ENCODE measurements at places on chromosomes 13 and 19.

GRCh38 chr19:45107621-45108150 lies 14.7 kb downstream of the PPP1R37 start:
- DNase-seq: no peak

- no peak for DNase-seq
Observed at GRCh38 chr13:51820016-51820597, 16.1 kb upstream of the DHRS12 start.

- no peak for DNase-seq
Observed at GRCh38 chr19:45601524-45602374, at the start of gene GPR4. Gene GPR4, minus strand, starts transcription at chr19:45602212. Its CDS starts 10,346 bp downstream, at chr19:45591866.

- DNase-seq: no peak
Observed at GRCh38 chr19:29247872-29248271, 34.9 kb upstream of the UQCRFS1 start.

GRCh38 chr19:57068921-57069697 lies 50.7 kb upstream of the USP29 start:
- no peak for DNase-seq

DNA sequence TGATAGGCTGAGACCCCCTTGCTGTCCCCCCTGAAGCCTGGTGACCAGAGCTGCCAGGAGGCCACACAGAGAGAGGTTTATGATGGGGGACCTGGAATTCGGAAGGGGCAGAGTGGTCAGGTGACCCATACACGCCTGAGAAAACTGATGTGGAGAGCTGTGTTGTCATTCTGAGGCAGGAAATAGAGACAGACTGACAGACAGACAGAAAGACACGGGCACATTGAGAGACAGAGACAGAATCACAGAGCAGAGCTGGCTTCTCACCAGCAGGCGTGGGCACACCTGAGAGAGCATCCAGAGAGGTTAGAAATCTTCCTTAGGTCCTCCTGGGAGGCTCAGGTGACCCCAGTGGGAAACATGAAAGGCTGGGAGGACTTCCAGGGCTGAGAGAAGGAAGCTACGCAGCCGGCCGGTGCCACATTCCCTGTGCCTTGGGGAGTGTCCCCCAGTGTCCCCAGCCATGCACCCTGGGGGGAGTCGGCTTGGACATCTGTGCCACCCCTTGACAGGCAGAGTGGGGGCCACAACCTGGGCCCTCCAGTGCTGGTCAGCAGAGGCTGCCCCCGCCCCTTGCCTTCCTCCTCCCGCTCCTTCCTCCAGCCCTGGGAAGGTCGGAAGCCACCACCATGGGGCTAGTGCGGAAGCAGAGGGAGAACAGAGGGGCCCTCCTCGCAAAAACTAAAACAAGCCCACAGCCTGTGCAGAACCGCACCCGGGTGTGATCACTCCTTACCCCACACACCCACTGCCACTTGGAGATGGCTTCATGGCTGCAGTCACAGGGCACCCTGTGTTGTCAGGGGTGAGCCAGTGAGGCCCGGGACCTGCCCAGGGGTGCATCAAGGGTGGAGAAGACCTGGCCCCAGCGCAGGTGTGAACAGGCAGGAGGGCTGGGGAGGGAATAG lies 2.2 kb downstream of the FFAR1 start:
- no peak for DNase-seq

GRCh38 chr13:33284916-33285315 lies 639 bp downstream of the STARD13 start:
- no peak for DNase-seq

DNA sequence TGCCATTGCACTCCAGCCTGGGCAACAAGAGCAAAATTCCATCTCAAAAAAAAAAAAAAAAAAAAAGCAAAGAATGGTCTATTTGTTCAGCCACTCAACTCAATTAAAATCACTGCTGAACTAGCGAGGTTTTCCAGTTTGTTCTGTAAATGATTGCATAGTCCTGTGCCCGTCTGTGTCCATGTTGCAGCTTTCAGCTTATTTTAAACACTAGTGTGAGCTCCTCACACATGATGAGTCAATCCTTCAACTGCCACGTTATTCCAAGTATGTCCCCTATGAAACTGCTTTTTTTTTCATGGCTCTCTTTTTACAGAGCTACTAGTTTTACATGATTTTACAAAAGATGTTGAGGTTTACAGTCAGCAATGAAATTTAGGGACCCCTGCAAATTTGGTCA lies 12.2 kb downstream of the SUGP2 start:
- no peak for DNase-seq

DNA sequence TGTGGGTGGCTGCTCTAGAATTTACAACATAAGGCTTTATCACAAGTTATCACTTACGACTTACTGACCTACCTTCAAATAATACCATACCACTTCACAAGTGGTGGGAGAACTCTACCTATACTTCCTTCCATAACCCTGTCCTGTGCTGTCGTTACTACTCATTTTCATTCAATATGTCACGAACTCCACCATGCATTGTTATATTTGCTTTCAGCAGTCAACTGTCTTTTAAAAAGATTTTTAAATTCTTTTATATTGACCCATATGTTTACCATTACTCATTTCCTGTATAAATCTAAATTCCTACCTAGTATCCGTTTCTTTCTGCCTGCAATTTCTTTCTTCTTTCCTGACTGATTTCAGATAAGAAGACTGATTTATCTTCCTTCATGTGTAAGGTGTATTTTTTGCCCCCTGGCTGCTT lies 200.0 kb downstream of the KLF12 start:
- no peak for DNase-seq

DNA sequence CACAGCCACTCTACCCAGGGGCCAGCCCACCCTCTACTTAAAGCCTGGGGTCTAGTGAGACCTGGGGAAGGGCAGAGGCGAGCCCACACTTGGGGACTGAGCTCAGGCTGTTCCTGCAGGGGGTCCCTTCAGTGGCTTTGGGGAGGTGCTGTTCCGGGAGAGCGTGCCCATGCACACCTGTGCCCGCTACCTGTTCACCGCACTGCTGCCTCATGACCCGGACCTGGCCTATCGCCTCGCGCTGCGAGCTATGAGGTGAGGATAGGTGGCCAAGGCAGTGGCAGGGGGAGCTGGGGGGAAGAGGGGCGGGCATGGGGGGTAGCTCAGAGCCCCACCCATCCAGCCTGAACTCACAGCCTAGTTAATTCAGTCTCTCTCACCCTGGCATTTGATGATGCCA lies 24.0 kb downstream of the ZSWIM4 start:
- DNase-seq: no peak

DNA sequence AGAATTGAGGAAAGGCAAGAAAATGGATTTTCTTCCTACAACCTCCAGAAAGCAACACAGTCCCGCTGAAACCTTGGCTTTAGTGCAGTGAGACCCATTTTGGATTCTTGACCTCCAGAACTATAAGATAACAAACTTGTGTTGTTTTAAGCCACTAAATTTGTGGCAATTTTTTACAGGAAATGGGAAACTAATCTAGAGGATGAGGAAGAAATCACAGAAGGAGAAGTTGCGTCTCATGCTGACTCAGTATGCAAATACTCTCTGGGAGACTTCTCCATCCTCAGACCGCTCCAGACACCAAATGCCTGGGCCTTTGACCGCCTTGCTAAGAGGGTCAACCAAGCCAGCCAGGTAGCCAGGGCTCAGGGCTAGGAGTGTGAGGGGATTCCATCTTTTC lies 13.1 kb upstream of the CEACAM16 start:
- DNase-seq: no peak

DNA sequence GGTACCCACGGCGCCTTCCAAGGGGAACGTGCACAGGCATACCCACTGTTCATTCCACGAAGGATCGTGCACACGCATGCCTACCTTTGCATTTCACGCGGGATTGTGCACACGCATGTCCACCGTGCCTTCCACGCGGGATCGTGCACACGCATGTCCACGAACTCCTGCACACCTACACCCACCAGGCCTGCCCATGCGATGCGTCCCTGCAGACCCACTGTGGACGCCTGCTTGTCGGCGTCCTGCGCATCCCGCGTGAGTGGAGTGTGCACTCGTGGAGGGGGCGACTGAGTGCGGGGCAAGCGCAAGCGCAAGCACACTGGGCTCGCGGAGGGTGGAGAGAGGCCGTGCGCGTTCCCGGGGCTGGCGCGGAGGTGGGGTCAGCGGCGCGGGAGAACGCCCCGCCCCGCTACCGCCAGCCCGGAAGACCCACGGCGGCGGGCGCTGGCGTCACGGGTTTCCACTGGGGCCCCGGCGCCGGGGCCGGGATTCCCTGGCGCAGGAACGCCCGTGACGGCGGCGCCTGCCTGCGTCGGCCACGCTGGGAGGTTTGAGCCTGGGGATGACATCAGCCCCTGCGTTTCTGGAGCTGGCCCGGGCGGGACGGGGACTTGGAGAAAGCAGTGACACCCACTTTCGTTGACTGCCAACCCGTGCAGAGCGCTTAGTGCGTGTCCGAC lies 18.7 kb downstream of the GADD45B start:
- DNase-seq: no peak

DNA sequence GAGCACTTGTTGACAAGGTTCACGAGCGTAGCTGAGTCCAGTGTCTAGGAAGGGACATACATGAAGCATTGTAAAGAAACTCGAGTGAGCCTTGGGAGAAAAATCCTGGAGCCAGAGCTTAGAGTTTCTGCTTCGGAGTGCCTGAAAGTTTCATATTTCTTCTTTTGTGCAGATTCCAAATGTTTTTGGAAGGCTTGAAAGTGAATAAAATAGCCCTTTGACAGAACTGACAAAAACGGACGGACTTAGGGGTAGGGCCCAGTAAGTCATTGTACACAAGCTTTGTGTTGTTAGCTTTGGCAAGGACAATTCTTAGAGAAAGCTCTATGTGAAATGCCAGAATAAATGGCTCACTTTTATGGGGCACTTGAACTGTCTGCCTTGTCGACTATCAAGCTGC lies 2.8 kb downstream of the RNF113B start:
- DNase-seq: no peak

- DNase-seq: no peak
Observed at GRCh38 chr19:18477974-18478373, 40.0 kb upstream of the ISYNA1 start.

- DNase-seq: no peak
Observed at GRCh38 chr19:28932446-28932845, 280.5 kb downstream of the UQCRFS1 start.

GRCh38 chr13:95258619-95259194 lies 42.5 kb downstream of the ABCC4 start:
- no peak for DNase-seq

DNA sequence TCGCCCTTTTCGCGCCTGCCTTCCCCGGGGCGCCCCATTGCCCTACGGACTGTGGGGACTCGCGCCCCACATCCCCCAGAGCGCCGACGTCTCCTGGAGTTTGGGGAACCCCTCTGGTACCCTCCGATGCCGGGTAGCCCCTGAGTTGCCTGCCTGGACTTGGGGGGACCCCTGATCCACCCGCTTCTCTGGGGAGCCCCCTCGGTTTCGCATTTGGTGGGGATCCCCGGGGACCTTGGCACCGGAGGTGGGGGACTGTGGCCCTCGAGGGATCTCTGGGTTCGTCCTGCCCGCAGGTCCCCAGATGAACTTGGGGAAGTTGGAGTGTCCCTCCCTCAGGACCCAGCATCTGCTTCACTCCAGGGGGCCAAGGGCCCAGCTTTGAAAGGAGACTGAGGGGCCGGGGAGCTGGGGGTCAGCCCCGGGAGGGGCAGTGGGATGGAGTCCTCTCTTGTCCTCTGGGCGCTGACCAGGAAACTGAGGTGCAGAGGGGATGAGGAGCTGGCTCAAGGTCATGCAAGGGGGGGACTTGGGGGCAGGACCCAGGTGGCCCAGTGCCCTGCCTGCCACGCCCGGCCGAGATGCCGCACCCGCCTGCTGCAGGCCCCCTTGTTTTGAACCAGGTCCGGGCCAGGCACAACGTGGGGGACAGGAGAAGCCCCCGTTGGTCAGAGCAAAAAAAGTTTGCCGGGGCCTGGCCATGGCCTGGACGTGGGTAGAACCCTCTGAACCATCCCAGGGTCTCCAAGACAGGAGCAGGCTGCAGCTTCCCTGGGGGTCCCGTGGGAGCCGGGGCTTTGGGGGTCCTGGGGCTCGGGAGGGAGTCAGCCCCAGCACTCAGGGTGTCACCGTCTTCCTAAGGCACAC lies 1.0 kb downstream of the EFNA2 start:
- no peak for DNase-seq

GRCh38 chr19:34274827-34275625 lies 20.7 kb downstream of the GARRE1 start:
- DNase-seq: no peak

DNA sequence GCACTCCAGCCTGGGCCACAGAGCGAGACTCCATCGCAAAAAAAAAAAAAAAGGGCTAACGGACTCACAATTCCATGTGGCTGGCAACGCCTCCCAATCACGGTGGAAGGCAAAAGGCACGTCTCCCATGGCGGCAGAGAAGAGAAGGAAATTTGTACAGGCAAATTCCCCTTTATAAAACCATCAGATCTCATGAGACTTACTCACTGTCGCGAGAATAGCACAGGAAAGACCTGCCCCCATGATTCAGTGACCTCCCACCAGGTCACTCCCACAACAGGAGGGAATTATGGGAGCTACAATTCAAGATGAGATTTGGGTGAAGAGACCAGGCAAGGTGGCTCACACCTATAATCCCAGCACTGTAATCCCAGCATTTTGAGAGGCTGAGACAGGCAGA lies 18.7 kb upstream of the NMRK2 start:
- no peak for DNase-seq

DNA sequence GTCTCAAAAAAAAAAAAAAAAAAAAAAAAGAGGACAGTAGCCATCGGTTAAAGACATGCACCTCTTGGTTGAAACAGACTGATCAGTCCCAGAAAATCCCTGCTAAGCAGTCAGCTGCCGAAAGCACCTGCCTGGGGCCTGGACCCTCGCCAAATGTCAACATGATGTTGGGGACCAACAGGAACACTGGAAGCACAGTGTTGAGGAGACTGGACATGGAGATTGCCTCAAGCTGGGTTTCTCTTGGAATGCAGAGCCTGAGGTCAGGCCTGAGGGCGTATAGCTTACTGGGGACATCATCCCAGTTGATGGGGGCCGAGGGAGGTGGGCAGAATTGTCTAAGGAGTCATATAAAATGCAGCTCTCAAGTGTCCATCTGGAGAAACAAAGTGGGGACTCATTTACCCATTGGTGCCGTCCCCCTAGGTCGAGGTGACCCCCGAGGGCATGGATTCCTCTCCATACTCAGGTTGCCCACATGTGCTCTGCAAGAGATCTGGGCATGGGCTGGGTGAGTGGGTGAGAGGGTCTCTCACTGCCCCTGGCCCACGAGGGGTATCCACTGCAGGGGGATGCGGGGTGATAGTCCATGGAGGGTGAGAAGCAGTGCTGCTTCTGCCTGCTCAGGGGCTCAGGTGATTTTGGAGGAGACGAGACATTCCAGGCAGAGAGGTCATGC lies 164.5 kb downstream of the URI1 start:
- DNase-seq: no peak
